Stimulated activated CD8-positive, alpha-beta memory T cell treated with anti-CD3 and anti-CD28 coated beads, Interleukin-4, amount 100 ng/mL, for 4 hours (primary cell): ENCODE measurements at places on chromosomes 7 and 10.

GRCh38 chr7:91285696-91286355 is 21.6 kb downstream of the FZD1 start:
- no peak for DNase-seq

DNA sequence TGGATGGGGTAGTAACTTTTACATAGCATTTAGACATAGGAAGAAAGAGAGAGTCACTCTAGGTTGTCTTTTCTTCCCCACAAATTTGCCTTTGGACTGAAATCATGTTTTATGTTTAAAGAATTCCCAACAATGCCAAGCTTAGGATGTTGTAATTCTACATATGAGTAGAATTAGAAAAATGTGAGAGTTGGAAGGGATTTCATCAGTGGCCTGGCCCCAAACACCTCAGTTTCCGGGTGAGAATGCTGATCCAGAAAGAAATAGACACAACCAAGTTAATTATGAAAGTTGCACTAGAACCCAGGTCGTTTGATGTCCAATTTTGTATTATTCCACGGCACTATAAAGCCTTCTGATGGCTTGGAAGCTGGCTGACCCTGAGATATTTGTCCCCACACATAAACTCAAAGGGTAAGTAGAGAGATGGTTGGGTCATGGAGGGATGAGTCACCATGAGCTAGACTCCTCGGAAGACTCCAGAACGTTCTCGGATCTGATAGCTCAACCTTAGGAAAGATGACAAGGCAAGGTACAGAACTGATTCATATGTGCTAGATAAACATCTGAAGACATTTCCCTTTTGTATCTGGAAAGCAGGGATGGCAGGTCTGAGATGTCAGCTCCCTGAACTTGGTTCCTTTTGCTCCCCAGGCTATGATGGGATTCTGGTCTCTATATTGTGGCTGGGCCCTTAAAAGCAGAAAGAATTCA is 48.8 kb upstream of the SLC35B4 start:
- DNase-seq, result no peak

- DNase-seq, result no peak
These were observed 29.6 kb downstream of the PFKFB3 start for GRCh38 chr10:6232225-6232807.

- DNase-seq, result peak; percentile 81
These were observed at the start of gene SMKR1 for GRCh38 chr7:129501760-129502707. TSS of gene SMKR1 (plus strand) at chr7:129502531. CDS start at chr7:129502825, 294 bp downstream.

GRCh38 chr7:42155584-42156290 is 81.3 kb downstream of the GLI3 start:
- DNase-seq, result no peak

- no peak for DNase-seq
These were observed 15.1 kb upstream of the TTYH3 start for GRCh38 chr7:2616387-2617324.

GRCh38 chr7:35232994-35233393 is 20.9 kb downstream of the TBX20 start:
- no peak for DNase-seq

GRCh38 chr10:69345890-69346474 is 67.7 kb downstream of the HK1 start:
- DNase-seq, result no peak

- DNase-seq, result no peak
These were observed 12.1 kb downstream of the ATG9B start for GRCh38 chr7:151012031-151012692.

DNA sequence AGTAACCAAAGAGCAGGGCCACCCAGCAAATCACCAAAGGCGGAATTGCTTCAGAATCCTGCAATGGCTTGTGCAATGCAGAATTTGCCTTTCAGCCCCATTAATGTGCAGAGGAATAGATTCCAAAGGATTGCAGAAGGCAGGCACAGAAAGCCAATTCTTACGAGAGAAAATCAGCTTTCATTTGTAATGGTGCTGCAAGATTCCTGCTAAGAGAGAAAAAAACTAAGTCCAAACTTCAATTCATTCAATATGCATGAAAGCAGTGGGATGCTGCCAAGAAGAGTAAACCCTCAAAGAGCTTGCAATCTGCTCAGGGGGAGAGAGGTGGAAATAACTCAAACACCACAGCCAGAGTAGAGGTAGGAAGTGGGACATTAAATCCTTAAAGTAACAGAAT is 70.4 kb downstream of the ENO4 start:
- DNase-seq, result no peak

GRCh38 chr7:2613098-2613930 is 18.5 kb upstream of the TTYH3 start:
- no peak for DNase-seq

- DNase-seq, result no peak
These were observed 83.9 kb downstream of the PIP4K2A start for GRCh38 chr10:22630234-22631174.

GRCh38 chr10:58588673-58589265 is 76.1 kb downstream of the BICC1 start:
- no peak for DNase-seq

DNA sequence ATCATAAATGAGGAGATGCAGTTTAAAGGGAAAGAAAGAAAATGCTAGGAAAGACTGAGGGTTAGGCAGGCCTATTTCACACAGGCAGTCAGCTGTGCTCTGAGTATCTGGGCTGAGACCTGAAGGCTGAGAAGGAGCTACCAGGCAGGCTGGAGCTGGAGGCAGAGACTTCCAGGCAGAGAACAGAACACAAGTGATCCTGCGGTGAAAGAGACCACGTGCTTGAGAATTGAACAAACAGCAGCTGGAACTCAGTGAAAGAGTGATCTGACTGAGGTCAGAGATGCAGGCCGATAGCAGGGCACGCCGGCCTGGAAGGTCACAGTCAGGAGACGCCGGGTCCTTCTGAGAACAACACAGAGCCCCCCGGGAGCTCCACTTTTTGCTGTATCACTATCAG is 147.8 kb downstream of the ADAM12 start:
- DNase-seq, result no peak

DNA sequence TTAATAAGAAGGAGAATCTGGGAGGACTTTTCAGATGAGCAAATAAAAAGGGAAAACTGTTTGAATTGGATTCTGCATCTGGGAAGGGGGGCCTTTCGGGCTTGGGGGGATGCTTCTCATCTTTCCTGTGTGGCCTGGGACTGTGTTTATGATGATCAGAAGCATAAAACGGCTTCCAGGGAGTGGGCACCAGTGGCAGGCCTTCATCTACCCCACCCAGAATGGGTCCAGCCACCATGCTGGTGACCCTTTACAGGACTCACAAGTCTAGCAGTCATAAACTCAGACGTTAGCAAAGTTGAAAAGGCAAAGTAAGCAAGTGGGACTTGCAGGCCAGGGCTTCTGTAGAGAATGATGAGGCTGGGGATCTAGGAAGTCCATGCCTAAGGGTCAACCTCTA is 198.3 kb upstream of the ZMIZ1 start:
- no peak for DNase-seq

DNA sequence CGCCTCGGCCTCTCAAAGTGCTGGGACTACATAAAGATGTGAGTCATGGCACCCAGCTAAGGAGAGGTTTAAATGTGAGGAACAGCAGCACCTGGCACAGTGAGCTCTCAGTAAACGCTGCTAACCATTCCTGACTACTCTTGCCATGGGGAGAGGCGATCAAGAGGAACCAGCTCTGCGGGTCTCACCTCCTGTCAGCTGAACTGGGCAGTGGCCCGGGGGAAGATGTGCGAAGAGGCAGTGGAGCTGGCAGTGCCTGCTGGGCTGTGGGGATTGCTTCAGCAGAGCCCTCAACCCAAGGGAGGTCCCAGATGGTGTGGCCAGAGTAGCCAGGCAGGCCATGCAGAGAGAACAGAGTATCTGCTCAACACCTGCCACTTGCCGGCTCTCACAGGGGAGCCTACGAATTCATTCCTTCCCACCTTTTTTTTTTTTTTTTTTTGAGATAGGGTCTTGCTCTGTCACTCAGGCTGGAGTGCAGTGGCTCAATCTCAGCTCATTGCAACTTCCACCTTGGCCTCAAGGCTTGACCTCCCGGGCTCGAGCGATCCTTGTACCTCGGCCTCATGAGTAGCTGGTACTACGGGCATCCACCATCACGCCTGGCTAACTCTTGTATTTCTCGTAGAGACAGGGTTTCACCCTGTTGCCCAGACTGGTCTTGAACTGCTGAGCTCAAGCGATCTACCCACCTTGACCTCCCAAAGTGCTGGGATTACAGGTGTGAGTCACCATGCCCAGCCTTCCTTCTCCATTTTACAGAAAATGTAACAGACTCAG is 6.8 kb downstream of the POLM start:
- DNase-seq, result no peak

DNA sequence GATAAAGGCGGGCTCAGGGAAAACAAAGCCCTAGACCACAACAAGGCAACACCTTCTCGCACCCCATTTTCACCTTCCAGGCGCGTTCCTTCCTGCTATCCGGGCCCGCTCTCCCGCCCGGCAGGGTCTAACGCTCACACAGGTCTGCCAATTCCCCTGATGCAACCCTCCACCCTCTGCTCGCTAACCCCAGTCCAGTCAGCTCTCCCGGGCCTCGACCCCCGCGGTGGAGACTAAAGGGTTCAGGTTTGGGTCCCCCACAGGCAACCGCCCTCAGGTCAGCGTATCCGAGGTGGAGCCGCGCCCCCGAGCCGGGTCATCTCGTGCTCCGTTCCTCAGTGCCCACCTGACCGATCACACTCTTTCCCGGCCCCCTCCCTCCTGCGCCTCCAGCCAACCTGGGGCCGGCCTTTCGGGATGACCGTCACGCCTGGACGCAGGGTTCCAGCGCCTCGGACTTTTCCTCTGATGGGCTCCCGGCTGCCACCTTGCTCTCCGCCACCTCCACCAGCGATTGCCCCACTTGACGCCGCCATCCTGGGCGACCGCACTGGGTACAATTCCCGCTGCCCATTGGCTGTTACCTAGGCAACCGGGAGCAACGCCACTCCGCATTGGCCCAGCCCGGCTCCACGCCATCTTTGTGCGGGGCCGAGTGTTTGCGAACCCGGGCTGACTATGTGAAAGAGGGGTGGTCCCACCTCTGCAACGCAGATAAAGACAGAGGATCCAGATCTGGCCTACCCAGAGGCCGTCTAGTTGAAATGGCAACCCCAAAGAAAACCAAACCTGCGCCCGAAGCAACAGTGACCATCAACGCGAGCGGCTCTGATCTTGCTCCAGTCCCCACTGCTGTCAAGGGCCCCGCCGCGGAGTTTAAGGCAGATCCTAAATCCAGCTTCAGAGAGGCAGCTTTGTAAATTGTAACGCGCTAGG is at the start of gene MORN4:
Gene MORN4, minus strand, starts transcription at position 552 of the 936 bp plus-strand sequence. CDS start 13,847 bp downstream, outside the sequence.
- peak; percentile 68 for DNase-seq

DNA sequence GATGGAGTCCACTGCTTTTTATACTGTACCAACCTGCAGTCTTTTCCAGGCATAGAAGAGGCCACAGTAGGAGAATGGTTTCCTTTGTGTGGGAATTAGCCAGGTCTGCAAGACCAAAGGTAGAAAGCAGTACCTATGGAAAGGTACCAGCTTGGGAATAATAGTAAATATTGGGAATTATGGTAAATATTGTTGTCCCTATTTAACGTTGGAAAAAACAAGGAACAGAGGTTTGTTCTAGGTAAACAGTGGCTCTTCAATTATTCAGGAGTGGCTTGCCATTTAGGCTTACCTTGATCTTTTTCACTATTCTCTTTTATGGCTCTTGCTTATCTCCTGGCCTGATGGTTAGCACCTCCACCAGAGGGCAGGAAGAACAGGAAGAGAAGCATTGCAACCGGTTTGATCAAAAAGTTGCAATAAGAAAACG is 43.9 kb upstream of the GSAP start:
- DNase-seq, result no peak

DNA sequence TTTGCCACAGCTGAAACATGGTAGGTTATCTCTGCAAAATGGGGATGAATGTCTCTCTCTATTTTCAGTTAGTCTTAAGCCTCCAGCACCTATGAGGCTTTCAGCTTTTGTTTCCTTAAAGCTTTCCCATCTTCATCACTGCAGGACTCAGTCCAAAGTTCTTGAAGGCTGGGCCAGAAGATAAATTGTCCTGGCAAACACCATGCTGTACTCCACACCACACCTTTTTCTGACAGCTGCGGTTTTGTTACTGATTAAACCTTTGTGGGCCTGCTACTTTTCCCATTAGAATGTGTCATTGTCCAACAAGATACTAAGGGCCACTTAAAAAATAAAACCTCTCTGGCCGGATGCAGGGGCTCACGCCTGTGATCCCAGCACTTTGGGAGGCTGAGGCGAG is 87.2 kb upstream of the A1CF start:
- no peak for DNase-seq

- no peak for DNase-seq
These were observed 115.9 kb upstream of the CACUL1 start for GRCh38 chr10:118870467-118871243.

GRCh38 chr10:60456053-60456452 is 66.4 kb upstream of the ANK3 start:
- DNase-seq, result no peak

DNA sequence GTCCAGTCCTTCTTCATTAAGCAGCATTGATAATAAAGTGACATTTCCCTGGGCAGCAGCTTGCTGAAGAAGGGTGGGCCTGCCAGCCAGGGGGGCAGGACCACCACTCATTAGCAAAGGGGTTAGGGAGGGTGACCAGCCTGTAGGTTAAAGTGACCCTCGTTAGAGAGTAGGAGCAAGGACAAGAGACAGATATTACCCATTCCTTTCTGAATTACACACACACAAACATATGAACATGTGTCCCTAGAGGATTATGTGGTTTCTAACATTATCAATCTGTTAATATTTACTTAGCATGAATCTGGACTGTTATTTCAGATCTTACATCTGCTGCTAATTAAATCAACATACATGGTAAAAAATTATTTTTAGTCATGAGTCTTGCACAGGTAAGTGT is 88.9 kb downstream of the CTTNBP2 start:
- no peak for DNase-seq

DNA sequence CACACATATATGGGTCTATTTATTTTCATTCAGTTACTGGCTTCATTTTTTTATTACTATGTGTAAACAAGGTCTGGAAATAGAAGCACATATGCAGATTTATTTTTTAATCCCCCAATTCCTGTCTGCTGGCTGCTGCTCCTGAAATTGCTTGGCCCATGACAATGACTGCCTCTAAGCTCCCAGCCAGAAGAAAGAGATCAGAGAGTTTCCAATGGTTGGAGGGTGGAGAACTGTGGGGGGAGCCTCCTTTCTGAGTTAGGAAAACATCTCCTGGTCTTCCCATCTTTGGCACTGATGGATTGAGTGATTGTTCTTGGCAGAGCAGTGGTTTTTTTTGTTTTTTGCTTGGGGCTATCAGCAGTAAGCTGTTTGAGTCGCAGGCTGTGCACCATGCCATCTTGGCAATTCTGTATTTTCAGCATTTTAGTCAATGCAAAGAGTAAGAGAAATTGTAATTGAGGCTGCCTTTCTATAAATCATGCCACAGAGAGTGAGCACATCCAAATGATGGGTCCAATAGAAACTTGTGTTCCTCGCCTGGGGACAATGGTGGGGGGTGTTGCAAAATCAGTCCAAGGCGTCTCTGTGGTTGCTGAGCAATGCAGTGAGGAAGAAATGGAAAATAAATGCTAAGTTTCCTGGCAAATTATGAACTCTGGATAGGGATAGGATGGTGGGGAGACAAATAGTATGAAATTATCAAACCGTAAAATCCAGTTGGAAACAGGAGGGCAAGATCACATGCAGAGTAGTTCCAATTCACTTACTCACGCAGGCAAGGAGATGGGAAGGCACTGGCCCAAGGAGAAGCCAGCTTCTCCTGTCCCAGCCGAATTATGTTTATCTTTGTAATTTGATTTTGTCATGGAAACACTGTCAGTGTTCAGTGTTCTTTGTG is 382.4 kb downstream of the SORCS3 start:
- no peak for DNase-seq

GRCh38 chr7:19982841-19983835 is 209.7 kb upstream of the TMEM196 start:
- DNase-seq, result no peak

GRCh38 chr10:78983608-78984007 is 85.2 kb upstream of the ZMIZ1 start:
- no peak for DNase-seq

- no peak for DNase-seq
These were observed 23.6 kb downstream of the SKIDA1 start for GRCh38 chr10:21501731-21502347.
